Progenitor cell of endocrine pancreas (in vitro differentiated cells): ENCODE measurements at places on chromosomes 7 and 10.
A peak's percentile ranks its signal among the peaks of the same experiment; 100 is the strongest.

- no peak for DNase-seq
Observed at GRCh38 chr7:149302222-149302621, 40.2 kb downstream of the ZNF783 start.

- no peak for DNase-seq
Observed at GRCh38 chr7:156230576-156230975, 410.0 kb upstream of the RNF32 start.

- no peak for DNase-seq
Observed at GRCh38 chr10:122343936-122344335, 30.6 kb upstream of the PLEKHA1 start.

GRCh38 chr7:481219-481930 is 38.3 kb downstream of the PDGFA start:
- no peak for DNase-seq

GRCh38 chr10:99551158-99551557 is 18.4 kb downstream of the NKX2-3 start:
- no peak for DNase-seq

GRCh38 chr7:94050046-94050445 is 45.9 kb upstream of the BET1 start:
- DNase-seq = no peak

- DNase-seq = peak; percentile 25
Observed at GRCh38 chr10:102065561-102066398, 631 bp downstream of the HPS6 start.

DNA sequence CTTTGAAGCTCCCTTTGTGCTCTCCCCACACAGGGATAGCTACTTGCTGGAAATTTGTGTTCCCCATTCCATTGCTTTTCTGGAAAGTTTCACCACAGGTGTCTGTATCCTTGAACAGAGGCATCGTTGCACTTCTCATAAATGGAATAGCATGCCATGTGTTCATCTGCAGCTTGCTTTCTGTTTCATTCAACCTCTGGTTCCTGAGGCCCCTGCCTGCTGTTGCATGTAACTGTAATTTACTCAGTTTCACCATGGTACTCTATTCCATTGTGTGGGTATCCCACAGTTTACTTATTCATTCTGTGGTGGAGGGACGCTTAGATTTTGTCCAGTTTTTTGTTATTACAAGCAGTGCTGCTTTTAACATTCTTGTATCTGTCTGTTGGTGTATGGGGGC is 32.0 kb downstream of the EEPD1 start:
- no peak for DNase-seq

DNA sequence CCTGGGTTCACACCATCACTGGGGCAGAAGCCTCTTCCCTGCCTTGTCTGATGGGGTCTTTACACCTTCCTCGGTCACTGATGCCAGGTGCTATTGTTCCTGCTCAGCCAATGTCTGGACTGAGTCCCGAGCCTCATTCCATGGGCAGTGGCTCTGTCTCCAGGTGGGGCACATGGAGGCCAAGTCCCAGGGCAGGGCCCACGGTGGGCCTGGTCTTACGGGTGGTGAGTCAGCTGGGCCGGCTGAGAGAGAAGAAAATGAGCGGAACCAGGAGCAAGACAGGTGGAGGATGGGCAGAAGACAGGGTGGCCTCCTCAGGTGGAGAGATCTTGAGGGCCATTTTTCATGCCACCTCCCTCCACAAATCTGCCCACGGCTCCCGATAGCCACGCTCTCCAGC is 131.7 kb upstream of the FAM20C start:
- no peak for DNase-seq

GRCh38 chr10:86203162-86203905 is 163.3 kb downstream of the GRID1 start:
- peak; percentile 67 for DNase-seq

- no peak for DNase-seq
Observed at GRCh38 chr7:8200316-8200715, 61.7 kb downstream of the ICA1 start.

GRCh38 chr7:25967278-25968204 is 184.5 kb upstream of the NFE2L3 start:
- no peak for DNase-seq

DNA sequence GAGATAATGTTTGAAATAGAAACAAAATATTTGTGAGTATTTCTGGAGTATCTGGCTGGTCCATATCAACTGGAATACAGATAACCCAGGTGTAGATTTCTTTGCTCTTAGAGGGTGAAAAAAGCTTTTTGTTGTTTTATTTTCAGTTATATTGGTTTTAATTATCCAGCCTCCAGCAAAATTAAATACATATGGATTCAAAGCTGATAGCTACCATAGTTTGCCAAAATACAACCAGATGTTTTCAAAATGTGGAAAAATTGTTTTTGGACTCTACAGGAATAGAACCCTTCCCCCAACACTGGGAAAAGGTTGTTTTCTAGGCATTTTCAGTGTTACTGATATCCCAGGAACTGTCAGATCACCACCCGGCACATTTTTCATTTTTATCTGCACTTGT is 30.1 kb downstream of the LRRC17 start:
- DNase-seq = no peak

DNA sequence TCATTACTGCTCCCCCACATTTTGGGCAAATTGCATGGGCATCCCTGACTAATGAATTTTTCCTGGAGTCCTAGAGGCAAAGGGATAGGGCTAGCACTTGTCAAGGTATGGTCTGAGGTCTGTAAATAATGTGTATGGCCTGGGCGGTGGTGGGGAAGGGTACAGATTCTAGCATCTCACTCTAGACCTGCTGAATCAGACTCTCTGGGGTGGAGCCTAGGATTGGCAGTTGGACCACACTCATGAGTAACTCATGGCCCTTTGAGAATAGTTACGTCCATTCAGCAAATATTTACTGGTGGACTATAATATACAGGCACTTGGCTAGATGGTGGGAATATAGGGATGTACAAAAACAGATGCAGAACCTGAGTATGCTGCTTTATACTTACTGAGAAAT is 118.0 kb downstream of the CELF2 start:
- DNase-seq = no peak

GRCh38 chr10:668786-669485 is 20.5 kb downstream of the DIP2C start:
- peak; percentile 6 for DNase-seq

DNA sequence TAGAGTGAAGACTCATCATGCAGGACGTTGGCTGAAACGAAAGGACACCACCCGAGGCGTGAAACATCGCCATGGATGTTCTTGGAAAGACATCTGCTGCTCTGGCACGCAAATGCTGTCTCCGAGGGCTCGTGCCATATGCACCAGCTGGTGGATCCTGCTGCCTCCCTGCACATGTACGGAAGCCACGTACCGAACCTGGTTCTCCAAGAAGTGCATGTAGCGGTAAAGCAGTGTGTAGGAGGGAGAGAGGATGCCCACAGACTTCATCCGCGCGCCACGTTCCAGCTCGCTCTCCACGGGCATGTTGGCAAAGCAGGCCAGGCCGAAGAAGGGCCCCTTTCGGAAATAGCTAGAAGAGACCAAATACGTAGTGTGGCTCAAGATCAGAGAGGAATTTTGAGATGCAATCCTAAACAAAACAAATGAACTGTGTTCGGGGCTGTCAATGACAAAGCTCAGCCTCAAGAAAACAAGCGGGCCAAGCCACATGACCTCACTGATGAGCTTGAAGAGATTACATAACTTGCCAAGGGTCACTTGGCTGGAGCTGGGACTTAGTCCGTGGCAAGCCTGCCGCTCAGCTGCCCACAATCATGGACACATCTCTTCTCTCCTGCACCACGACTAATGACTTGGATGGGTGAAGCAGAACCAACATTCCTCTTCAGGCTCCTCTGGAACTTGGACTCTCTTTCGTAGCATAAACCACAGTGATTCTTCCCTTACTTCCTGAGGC is 16.5 kb downstream of the DENND11 start:
- no peak for DNase-seq

DNA sequence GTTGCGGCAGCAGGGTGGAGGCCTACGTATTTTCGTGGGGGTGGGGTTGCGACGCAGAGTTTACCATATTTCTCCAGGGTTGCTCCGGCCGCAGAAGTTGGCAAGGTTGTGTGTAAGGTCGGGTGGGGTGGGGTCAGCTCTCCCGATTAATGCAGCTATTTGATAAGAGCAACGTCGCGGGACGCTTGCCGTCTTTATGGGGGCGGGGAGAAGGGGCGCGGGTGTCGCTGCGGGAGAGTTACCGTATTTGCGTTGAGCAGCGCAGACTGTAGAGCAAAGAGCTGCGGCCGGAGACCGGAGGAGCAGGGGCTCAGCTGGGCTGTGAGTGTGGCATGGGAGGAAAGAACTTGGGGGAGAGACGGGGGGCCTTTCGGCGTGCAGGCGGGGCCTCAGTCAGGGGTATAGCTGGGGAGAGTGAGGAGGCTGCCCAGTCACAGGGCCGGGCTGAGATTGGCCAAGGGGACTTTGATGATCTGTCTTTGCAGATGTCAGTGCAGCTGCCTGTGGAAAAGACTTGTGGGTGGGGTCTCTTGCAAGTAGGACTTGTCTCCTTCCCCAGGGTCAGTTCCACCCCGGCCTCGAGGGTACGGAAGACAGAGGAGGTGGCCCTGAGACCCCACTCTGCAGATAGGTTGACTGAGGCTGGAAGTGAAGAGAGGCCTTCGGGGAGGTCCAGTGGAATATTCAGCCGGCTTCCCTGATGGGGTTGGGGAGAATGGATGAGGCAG is 26.6 kb downstream of the ZNF775 start:
- DNase-seq = no peak

- DNase-seq = no peak
Observed at GRCh38 chr10:690372-691161, 1.1 kb upstream of the DIP2C start.
